ENCODE measurements at places on chromosomes 2 and 18.

GRCh38 chr18:43161528-43161927, 46.0 kb upstream of the RIT2 start:
- DNase-seq: no peak

DNA sequence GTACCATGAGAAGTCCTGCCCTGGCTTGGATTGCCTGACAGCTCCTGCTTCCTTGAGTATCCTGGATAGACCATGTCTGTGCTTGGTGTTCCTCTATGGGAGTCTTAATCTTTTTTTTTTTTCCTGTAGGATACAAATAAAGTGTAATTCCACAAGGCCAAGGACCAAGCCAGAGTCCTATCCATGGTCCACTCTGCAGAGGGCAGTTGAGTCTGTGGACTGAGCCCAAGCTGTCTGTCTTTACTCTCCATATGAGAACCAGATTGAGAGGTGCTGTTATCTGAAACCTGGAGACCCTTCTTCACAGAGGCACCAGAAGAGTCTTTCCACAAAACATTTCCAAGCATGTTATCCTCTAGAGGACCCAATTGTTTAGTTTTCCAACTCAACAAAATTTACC, 1.4 kb upstream of the KIF3C start:
- no peak for DNase-seq

GRCh38 chr2:235658351-235659174, 164.7 kb downstream of the AGAP1 start:
- peak; percentile 52 for DNase-seq

- DNase-seq: no peak
These were observed 85.8 kb downstream of the SETBP1 start for GRCh38 chr18:44766450-44766849.

- DNase-seq: no peak
These were observed 437.5 kb downstream of the NR4A2 start for GRCh38 chr2:155895016-155895415.

DNA sequence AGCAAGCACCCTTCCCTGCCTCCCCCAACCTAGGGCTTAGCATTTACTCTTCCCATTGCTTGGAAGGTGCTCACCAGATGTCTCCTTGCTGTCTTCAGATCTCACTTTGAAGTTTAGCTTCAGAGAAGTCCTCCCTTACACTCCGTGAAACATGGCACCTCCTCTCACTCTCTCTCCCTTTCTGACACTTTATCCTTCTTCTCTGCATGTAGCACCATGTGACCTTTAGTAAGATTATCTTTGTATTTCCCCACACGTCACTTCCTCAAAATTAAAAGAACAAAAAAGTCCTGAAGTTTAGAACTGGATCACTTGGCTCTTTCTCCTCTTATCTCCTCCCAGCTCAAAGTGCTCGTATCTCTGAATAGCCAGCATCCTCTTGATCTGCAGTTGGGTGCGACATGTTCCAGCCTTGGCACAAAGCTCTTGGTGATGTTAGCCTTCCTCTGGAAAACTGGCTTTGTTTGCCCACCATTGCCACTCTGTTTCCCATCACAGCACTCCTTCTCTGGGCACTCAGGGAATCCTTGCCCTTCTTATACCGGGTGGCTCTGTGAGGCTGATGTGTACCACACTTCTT, 40.6 kb upstream of the EPAS1 start:
- no peak for DNase-seq

GRCh38 chr2:18516112-18516511, 44.3 kb downstream of the RDH14 start:
- no peak for DNase-seq

- DNase-seq: no peak
These were observed 21.7 kb upstream of the BAZ2B start for GRCh38 chr2:159637988-159638501.

- no peak for DNase-seq
These were observed 234.0 kb downstream of the NR4A2 start for GRCh38 chr2:156098506-156098905.

- DNase-seq: peak; percentile 66
These were observed 135.9 kb downstream of the TGIF1 start for GRCh38 chr18:3585656-3586509.

DNA sequence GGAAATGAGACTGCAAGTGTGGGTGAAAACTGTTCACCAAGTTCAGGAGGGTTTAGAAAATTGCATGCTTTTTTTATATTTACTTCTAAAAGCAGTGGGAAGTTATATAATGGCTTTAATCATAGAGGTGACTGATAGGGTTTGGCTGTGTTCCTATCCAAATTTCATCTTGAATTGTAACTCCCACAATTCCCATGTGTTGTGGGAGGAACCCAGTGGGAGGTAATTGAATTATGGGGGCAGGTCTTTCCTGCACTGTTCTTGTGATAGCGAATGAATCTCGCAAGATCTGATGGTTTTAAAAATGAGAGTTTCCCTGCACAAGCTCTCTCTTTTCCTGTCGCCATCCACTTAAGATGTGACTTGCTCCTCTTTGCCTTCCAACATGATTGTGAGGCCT, 35.7 kb upstream of the NTSR2 start:
- no peak for DNase-seq

- no peak for DNase-seq
These were observed 29.6 kb upstream of the DSC1 start for GRCh38 chr18:31192086-31192776.

- DNase-seq: no peak
These were observed 38.0 kb downstream of the PTGR3 start for GRCh38 chr18:75170916-75171315.

DNA sequence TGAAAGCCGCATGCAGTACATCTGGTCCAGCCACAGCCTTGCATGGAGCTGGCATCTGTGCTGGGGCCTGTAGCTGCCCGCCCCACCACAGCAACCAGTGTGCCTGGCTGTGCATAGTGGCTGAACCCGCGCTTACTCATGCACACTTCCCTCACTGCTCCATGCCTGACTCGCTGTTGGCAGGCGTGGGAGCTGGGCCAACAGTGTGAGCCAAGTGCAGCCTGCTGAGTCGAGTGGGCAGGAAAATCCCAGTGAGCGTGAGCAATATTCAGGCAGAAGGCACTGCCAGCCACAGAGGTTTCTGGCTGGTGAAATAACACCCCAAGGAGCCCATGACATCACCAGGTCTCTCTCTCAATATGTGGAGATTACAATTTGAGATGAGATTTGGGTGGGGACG, 1674.1 kb upstream of the TMEFF2 start:
- DNase-seq: no peak

DNA sequence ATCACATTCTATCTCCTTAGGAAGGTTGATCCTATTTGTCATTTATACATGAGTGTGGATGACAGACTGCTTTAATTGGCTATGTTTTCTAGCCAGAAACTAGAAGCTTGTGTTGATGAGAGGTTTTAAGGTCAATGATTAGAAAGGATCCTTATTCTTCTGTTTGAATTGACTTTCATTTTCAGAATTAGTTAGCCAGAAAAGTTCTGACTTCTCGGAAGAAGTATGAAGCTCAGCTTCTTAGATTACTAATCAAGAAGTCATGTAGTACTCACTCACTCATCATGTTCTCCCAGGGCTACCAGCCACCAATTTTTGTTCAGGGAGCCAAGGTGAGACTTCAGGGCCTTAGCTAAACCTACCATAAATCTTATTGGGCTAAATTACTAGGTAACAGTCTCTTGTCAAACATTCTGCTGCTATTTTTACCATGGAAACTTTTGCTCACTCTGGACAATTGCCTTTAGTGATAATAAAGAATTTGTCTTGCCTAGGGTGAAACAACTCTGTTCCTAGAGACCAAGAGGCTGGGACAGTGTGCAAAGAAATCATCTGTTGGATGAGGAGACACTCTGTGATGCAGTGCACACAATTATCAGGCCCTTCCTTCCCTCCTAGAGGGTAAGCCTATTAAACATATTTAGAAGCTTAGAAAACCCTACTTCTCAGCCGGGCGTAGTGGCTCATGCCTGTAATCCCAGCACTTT, 111.6 kb upstream of the DNMT3A start:
- no peak for DNase-seq

- DNase-seq: no peak
These were observed 231.2 kb upstream of the RAB6C start for GRCh38 chr2:129748250-129748649.

- DNase-seq: no peak
These were observed 60.0 kb upstream of the SGPP2 start for GRCh38 chr2:222364285-222364895.

GRCh38 chr2:234467289-234467688, 29.6 kb downstream of the ARL4C start:
- DNase-seq: no peak

- no peak for DNase-seq
These were observed 80.3 kb downstream of the SLC4A3 start for GRCh38 chr2:219707496-219708285.

DNA sequence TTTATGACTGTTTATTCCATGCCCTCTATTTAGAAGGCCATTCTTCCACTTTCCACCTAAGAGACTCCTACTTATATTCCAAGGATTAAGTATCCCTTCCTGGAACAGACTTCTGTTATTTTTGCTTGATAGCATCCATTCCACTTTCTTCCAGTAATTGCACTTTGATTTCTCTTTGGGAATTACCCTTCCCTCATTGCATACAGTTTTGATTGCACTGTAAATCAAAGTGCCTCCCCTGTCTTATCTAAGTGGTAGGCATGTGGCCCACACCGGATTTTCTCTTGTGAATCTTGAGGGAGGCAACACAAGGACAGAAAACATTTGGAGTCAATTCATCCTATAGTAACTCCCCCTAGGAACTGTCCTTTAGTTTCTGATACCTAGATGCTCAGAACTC, 120.4 kb downstream of the PDE11A start:
- DNase-seq: no peak

DNA sequence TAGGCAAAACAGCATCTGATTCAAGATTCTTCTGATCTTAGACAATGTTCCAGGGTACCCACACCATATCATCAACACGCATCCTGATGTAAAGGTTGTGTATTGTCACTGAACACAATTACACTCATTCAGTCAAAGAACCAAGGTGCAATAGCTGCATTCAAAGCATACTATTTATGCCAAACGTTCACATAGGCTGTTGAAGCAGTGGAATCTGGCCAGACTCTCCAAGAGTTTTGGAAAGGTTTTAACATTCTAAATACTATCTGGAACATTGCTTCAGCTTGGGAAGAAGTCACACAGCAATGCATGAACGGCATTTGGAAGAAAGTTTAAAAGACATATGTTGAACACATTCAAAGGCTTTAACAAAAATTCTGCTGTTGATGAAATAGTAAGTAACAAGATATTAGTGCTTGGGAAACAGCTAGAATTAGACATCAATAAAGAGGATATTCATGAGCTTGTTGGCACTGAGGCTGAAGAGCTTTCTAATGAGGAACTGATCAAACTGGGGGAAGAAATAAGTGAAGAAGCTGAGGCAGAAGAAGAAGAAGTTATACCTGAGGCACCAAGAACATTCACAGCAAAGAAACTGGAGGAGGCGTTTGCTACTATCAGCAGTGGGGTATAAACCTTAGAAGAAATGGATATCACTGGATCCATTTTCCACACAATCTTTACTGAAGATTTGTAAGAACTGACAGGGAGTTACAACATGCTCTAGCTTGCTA, 47.6 kb upstream of the MSH6 start:
- no peak for DNase-seq

GRCh38 chr2:128455721-128456050, 137.0 kb upstream of the HS6ST1 start:
- DNase-seq: no peak

DNA sequence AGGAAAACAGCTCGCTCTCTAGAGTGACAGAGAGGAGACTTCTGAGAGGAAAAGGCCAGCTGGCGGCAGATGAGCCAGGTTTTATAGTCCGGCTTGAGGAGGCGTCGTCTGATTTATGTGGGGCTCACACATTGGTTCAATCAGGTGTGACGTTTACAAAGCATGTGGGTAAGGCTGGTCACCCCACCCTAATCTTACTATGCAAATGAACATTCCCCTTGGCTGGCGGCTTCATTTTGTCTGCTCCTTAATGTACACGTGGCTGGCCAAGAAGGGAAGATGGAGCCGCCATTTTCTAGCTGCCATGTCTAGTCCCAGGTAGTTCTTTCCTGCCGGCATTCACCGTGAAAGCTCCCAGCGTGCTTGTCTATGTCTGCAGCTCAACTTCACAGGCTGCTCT, 299.1 kb upstream of the SPRED2 start:
- DNase-seq: no peak

DNA sequence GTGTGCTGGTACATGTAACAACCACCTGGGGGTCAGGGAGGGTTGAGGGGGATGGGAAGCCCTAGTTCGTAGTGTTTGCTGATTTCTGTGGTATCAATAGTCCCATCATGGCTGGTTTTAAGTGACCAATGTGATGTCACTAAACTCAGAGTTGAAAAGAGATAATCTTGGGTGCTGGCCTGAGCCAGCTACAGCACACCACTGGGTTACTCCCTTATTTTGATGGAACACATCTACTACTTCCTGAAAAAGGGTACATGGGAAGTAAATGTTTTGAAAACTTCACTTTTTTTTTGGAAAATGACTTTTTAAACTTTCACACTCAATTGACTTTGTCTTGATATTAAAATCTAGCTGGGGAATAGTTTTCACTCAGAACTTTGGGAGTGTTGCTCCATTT, 87.0 kb upstream of the CXCR4 start:
- DNase-seq: no peak

DNA sequence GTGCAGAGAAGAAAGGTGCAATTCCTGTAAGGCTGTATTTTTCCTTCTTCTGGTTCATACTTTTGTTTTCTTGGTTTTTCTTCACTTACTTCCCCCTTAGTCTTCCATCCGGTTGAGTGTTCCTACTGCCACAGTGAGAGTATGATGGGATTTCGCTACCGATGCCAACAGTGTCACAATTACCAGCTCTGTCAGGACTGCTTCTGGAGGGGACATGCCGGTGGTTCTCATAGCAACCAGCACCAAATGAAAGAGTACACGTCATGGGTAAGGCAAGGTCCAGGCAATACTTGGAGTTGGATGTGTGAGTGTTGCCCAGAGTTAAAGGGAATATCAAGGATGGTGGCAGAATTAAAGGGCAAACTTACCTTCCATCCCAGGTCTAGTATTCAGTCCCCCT, 108.0 kb downstream of the DTNA start:
- DNase-seq: no peak

- DNase-seq: no peak
These were observed at the start of gene KCNE4 for GRCh38 chr2:223051693-223052289. Gene KCNE4 (plus strand): TSS chr2:223052190. CDS start chr2:223052831, 641 bp downstream.

DNA sequence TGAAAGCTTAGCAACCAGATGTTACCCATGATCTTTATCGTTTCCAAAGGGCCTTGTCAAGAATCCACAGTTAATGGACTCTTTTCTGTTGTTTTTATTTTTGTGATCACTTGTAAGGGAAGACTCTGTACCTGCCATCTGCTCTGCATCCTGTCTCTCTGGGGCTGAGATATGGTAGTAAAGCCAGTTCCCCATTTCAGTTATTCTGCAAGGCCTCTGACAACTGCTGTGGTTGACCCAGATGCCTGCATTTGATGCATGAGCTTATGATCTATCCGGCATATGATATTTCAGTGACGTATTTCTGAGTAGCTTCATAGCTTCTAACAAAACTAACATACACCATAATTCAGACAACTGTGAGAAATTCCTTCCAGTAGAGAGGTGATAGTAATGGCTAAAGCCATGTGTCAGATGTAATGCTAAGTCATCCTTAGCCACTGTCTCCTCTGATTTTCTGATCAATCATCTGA, 105.1 kb downstream of the TPO start:
- no peak for DNase-seq
